ENCODE measurements at places on chromosomes 4 and X. TPM values are rescaled to one million over a fixed set of nuclear protein-coding genes. Genes with fewer than 3 reads are reported as not detected.

DNA sequence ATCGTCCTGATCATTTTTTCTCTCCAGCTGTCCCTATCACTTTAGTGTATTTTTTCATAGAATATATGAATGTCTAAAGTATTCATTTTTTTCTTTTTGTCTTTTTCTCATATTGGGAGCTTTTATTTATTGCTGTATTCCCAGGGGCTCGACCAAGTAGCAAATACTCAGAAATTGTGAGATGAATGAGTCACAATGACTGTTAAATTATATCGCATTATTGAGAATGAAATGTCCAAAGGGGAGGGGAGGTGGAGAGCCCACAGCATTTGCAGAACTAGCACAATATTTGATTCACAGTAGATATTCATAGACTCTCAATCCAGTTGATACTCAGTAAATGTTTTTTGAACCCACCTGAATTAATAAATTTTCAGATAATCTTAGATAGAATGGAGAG is 543.6 kb upstream of the FAM241A start:
- no peaks in the 10 kb centered on the region for H3K27me3 ChIP-seq
- no peaks in the 10 kb centered on the region for H3K4me1 ChIP-seq
- no peak overlapping the region for H3K27ac ChIP-seq
- no peak overlapping the region for H3K4me3 ChIP-seq
- no peaks in the 10 kb centered on the region for H3K36me3 ChIP-seq
- no peak for DNase-seq

Gene MGST2
- total RNA-seq = 35.1 TPM

- peaks cover 6% of the 10 kb centered on the region for H3K4me1 ChIP-seq
- no peak overlapping the region for H3K27ac ChIP-seq
- no peak overlapping the region for H3K4me3 ChIP-seq
- peaks cover 49% of the 10 kb centered on the region for H3K36me3 ChIP-seq
Measured at GRCh38 chr4:48554606-48555005, 64.6 kb downstream of the ZAR1 start.

DNA sequence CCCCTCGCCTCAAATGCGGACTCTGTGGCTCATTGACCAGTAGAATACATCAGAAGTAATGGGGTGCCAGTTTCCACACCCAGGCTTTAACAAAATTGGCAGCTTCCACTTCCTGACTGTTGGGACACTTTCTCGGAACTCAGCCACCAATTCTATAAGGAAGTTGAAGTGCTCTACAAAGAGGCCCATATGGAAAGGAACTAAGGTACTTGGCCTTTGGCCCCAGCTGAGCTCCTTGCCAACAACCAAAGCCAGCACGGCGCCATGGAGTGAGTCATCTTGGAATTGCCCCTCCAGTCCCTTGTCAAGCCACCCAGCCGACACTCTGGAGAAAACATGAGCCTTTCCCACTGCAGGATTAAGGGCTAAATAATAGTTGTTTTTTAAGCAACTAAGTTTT is 262.2 kb upstream of the INTU start:
- DNase-seq = no peak
- no peaks in the 10 kb centered on the region for H3K36me3 ChIP-seq
- no peak overlapping the region for H3K27ac ChIP-seq
- H3K4me3 ChIP-seq = no peak overlapping the region

DNA sequence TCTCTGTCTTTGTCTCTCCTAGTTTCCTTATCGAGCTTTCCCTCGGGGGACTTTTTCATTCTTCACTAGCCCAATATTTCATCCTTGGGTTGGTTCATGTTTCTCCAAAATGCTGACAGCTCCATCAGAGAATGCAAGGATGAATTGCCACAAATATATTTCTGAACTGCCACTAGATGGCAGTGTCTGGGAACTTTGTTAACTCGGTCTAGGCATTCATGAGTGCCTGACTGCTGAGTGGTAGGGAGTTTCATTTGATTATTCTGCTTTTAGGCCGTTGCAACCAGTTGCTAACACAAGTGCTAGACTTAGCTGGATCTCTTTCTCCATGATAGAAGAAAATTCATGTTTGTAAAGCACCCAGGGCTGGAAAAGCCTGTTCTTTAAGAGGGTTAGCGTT is 73.5 kb upstream of the RAP2C start:
- H3K36me3 ChIP-seq = no peaks in the 10 kb centered on the region
- no peak overlapping the region for H3K4me3 ChIP-seq
- H3K4me1 ChIP-seq = no peaks in the 10 kb centered on the region
- peak; percentile 67 for DNase-seq
- no peak overlapping the region for H3K27ac ChIP-seq

- H3K4me3 ChIP-seq = no peak overlapping the region
- H3K27ac ChIP-seq = no peak overlapping the region
- H3K4me1 ChIP-seq = peaks cover 68% of the 10 kb centered on the region
- DNase-seq = peak; percentile 54
- H3K36me3 ChIP-seq = no peaks in the 10 kb centered on the region
Measured at GRCh38 chr4:184312126-184312525, 94.5 kb upstream of the ENPP6 start.

GRCh38 chrX:11768039-11768438 is 10.0 kb downstream of the MSL3 start:
- H3K4me3 ChIP-seq = no peak overlapping the region
- DNase-seq = peak; percentile 62
- H3K27me3 ChIP-seq = no peaks in the 10 kb centered on the region
- H3K27ac ChIP-seq = peak overlapping the region; percentile 68
- peaks cover 55% of the 10 kb centered on the region for H3K36me3 ChIP-seq

Gene RPS6KA3
- total RNA-seq = 51.1 TPM

GRCh38 chr4:150960818-150961217 is 54.3 kb downstream of the LRBA start:
- H3K4me1 ChIP-seq = peaks cover 16% of the 10 kb centered on the region
- H3K27ac ChIP-seq = peak overlapping the region; percentile 8
- peaks cover 34% of the 10 kb centered on the region for H3K36me3 ChIP-seq
- H3K4me3 ChIP-seq = no peak overlapping the region

DNA sequence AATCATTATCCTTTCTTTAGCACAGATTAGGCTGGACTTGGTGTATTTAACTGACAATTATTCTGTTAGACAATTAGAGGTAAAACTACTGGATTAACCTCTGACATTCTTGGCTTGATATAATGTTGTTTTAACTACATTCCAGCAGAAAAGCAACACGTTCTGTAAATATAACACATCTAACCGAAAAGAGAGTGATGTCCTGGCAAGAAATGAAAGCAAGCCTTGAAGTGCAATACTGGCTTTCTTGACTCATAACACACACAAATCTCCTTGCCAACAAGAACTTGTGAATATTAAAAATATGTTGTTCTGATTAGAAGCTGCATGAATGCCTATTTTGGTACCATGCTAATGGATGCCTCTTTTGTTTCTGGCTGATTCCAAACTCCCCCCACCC is 76.4 kb downstream of the EFHC2 start:
- H3K4me3 ChIP-seq = no peak overlapping the region
- H3K36me3 ChIP-seq = no peaks in the 10 kb centered on the region
- no peak overlapping the region for H3K27ac ChIP-seq
- DNase-seq = no peak
- peaks cover 11% of the 10 kb centered on the region for H3K4me1 ChIP-seq
- no peaks in the 10 kb centered on the region for H3K27me3 ChIP-seq

GRCh38 chr4:113821856-113822255 is 60.3 kb upstream of the CAMK2D start:
- no peaks in the 10 kb centered on the region for H3K36me3 ChIP-seq
- no peak for DNase-seq
- peaks cover 24% of the 10 kb centered on the region for H3K4me1 ChIP-seq
- no peaks in the 10 kb centered on the region for H3K27me3 ChIP-seq
- no peak overlapping the region for H3K4me3 ChIP-seq
- no peak overlapping the region for H3K27ac ChIP-seq

- no peak overlapping the region for H3K4me3 ChIP-seq
- no peaks in the 10 kb centered on the region for H3K27me3 ChIP-seq
- no peak for DNase-seq
- no peak overlapping the region for H3K27ac ChIP-seq
- H3K4me1 ChIP-seq = no peaks in the 10 kb centered on the region
Measured at GRCh38 chrX:4936315-4936714, 1222.9 kb upstream of the PRKX start.

Gene CXorf49
- total RNA-seq = not detected

- DNase-seq = no peak
- H3K27ac ChIP-seq = peak overlapping the region; percentile 65
- H3K36me3 ChIP-seq = peaks cover 2% of the 10 kb centered on the region
- H3K27me3 ChIP-seq = peaks cover 3% of the 10 kb centered on the region
- H3K4me1 ChIP-seq = peaks cover 25% of the 10 kb centered on the region
Measured at GRCh38 chrX:24369816-24370215, 9.4 kb downstream of the SUPT20HL1 start.

DNA sequence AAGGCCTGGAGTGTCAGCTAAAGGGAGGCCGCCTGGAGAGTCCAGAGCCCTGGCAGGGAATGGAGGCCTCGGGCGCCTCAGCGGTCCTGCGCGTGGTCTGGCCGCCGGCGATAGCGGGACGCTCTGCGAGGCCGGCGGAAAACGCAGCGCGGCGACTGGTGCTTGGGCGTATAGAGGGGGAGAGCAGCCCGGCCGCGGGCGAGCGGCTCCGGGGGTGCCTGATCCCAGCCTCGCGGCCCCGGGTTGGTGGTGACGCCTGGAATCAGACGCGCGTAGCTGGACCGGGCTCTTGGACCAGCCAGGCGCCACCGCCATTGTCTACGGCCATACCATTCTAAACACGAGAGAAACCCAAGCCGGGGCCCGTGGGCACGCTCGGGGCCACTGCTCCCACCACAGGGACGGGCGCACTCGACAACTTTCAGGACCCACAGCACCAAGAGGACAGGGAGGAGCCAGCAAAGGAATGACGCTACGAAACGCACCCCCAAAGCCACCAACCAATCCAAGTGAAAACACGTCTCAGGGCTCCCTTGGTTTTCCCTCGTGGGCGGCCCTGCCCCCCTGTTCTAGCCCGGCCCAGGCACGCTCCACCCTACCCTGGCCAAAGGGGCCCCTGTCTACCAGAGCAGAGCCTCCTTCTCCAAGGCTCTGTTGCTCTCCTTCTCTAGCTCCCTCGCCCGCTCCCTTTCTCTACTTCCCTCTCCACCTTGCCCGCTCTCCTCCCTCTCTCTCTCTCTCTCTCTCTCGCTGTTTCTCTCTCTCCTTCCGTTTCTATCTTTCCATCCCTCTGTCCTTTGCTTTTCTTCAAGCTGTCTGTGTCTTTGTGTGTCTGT is 7.8 kb downstream of the FRG2 start:
- H3K27ac ChIP-seq = peak overlapping the region; percentile 48
- H3K4me3 ChIP-seq = peak overlapping the region; percentile 46
- peaks cover 21% of the 10 kb centered on the region for H3K36me3 ChIP-seq
- peaks cover 60% of the 10 kb centered on the region for H3K27me3 ChIP-seq
- no peak for DNase-seq
- peaks cover 18% of the 10 kb centered on the region for H3K4me1 ChIP-seq

DNA sequence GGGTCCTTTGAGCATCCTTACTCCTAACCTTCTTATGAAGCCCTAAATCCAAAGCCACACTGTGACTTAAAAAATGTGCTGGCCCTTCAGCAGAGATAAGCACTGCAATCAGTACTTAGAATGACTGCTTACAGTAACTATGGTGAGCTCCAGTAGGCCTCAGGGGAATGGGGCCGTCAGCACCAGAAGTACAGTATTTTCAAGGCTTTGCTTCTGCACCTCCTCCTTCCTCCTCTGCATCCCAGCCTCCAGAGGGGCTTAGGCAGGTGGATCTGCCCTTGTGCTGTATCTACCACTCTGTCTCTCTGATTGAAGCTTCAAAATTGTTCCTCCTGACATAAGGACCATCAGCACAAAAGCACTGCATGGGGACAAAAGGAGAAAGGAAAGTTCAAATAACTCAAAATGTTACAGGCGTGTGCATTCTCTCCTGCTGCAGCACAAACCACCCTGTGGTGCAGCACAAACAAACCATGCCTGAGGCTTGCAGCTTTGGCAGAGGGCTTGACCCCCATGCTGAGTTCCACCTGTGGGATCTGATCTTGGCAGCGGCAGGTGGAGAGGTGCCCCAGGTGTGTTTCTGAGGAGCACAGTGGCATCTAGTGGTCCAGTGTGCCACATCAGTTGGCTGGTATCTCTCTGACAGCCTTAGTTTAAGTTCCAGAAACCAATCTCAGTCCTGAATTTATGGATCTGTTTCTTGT is 164.7 kb downstream of the SOWAHB start:
- peaks cover 7% of the 10 kb centered on the region for H3K27me3 ChIP-seq
- DNase-seq = no peak
- H3K4me3 ChIP-seq = no peak overlapping the region
- H3K27ac ChIP-seq = no peak overlapping the region
- H3K36me3 ChIP-seq = no peaks in the 10 kb centered on the region

GRCh38 chr4:158782551-158783360 is 13.9 kb downstream of the FNIP2 start:
- no peak overlapping the region for H3K27ac ChIP-seq
- no peak for DNase-seq
- H3K4me1 ChIP-seq = peaks cover 35% of the 10 kb centered on the region
- H3K27me3 ChIP-seq = no peaks in the 10 kb centered on the region
- H3K4me3 ChIP-seq = no peak overlapping the region

- no peaks in the 10 kb centered on the region for H3K36me3 ChIP-seq
- no peak overlapping the region for H3K27ac ChIP-seq
- H3K4me1 ChIP-seq = no peaks in the 10 kb centered on the region
- DNase-seq = no peak
- no peak overlapping the region for H3K4me3 ChIP-seq
Measured at GRCh38 chr4:87881115-87881514, 48.3 kb downstream of the MEPE start.

Gene DGKK
- not detected for total RNA-seq

- no peaks in the 10 kb centered on the region for H3K27me3 ChIP-seq
- H3K4me3 ChIP-seq = no peak overlapping the region
- H3K4me1 ChIP-seq = no peaks in the 10 kb centered on the region
- no peaks in the 10 kb centered on the region for H3K36me3 ChIP-seq
- H3K27ac ChIP-seq = no peak overlapping the region
Measured at GRCh38 chr4:162356181-162356580, 192.4 kb upstream of the FSTL5 start.

GRCh38 chrX:13638826-13639225 is 14.1 kb upstream of the TCEANC start:
- no peaks in the 10 kb centered on the region for H3K27me3 ChIP-seq
- H3K27ac ChIP-seq = no peak overlapping the region
- no peaks in the 10 kb centered on the region for H3K4me1 ChIP-seq
- no peak for DNase-seq

Gene YIPF7
- total RNA-seq = not detected

DNA sequence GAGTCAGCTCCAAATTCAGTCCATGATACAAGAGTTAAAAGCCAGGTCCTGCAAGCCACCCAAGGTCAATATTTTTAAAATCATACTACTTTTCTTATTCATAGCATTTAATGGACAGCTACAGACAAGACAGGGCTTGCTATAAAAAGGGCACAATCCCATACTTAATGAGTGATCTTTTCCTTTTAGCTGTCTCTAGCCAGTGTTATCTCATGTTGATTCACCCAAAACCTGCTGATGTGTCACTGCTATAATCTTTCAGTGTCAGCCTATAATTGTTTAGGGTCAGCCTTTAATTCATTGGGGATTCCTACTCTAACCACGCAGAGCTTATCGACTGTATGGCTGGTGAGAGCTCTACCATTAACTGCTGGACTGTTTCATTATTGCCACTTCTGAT is 51.2 kb upstream of the HCCS start:
- H3K27me3 ChIP-seq = no peaks in the 10 kb centered on the region
- no peak overlapping the region for H3K4me3 ChIP-seq
- H3K4me1 ChIP-seq = no peaks in the 10 kb centered on the region
- no peaks in the 10 kb centered on the region for H3K36me3 ChIP-seq
- no peak for DNase-seq

Gene DMP1
- total RNA-seq = not detected
